ENCODE measurements at places on chromosomes 4 and X. TPM values are rescaled to one million over a fixed set of nuclear protein-coding genes. Genes with fewer than 3 reads are reported as not detected.
A peak's percentile ranks its signal among the peaks of the same experiment; 100 is the strongest.

SMIM31 gene
- not detected for total RNA-seq

GRCh38 chrX:107135049-107135964 lies 16.7 kb upstream of the RBM41 start:
- no peak for DNase-seq

DNA sequence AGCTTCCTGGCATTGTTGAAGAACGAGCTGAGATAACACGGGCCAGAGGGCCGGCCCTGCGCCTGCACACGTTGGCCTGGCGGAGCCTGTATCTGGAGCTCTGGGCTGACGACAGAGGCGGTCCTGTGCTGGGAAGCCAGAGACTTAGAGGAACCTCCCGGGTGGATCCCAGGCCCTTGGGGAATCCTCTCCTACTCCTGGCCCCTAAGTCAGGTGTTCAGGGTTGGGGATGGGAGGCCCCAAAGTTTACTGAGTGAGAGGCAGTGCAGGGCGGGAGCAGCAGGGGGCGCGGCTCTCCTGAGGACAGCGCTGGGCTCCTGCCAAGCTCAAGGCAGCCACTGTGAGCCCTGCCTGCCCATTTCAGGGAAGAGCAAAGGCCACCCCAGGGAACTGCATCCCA lies 2.5 kb upstream of the HTRA3 start:
- peak; percentile 87 for DNase-seq

DNA sequence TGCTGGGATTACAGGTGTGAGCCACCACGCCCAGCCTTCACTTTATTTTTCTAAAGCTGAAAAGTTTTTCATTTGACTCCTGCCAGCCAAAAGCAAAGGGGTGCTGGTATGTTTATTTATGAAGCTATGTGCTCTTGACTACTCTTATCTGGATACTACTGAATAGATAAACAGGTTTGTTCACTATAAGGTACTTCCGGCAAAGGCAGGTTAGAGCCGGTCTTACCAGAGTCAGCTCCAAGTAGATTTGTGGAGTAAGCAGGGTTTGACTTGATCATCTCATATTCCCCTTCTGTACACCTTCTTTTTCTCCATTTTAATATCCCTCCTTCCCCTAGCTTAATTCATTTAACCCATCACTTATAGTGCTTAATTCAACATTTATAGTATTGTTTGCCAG lies 175.4 kb upstream of the MBNL3 start:
- no peak for DNase-seq

SCD5 gene
- 1.5 TPM for total RNA-seq

GRCh38 chrX:138756234-138756633 lies 44.7 kb upstream of the FGF13 start:
- peak; percentile 67 for DNase-seq

GRCh38 chr4:186887752-186888151 lies 164.1 kb upstream of the FAT1 start:
- no peak for DNase-seq

DNA sequence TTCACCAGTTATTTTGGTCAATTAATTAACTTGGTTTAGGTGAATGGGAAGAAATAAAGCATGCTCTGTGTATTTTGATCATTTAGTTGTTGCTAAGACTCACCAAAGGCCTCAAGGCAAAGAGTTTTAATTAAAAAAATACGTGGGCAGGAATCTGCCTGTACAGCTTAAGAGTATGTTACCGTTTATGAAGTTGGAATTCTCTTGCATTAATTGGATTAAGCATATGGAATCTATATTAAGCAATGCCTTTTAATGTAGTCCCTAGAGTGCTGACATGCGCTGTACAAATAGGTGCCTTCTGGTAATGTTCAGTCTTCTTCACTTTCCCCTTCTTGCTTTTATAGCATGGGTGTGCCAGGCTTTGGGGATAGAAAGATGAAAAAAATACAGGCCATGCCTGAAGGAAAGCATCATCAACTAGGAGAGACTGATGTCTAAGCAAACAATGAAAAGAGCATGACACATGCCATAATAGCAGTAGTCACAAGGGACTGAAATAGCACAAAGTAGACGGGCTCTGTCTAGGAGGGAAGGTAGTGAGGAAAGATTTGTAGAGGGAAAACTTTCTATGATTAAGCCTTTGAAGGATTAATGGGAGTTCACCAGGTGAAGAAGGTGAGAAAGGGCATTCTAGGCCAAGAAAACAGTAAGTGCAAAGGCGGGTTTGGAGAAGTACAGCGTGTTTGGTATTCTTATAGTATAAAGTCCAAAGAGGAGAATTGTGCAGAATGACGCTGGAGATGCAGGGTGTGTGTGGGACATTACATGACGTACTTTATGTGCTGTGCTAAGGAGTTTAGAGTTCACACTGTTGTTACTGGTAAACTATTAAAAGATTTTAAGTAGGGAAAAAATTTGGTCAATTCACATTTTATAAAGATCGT lies 226.1 kb upstream of the ANXA3 start:
- no peak for DNase-seq

DNA sequence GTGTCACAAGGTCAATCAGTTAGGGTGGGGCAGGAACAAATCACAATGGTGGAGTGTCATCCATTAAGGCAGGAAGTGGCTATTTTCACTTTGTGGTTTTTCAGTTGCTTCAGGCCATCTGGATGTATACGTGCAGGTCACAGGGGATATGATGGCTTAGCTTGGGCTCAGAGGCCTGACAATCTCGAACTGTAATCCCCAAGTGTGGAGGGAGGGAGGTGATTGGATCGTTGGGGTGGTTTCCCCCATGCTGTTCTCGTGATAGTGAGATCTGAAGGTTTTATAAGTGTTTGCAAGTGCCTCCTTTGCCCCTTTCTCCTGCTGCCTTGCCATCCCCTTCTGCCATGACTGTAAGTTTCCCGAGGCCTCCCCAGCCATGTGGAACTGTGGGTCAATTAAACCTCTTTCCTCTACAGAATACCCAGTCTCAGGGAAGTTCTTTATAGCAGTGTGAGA lies 36.7 kb upstream of the STS start:
- DNase-seq = no peak

- peak; percentile 92 for DNase-seq
Observed at GRCh38 chr4:118888666-118889311, at the start of gene SYNPO2. Gene SYNPO2 (plus strand): TSS chr4:118888854. CDS start chr4:118889037, 183 bp downstream.

DNA sequence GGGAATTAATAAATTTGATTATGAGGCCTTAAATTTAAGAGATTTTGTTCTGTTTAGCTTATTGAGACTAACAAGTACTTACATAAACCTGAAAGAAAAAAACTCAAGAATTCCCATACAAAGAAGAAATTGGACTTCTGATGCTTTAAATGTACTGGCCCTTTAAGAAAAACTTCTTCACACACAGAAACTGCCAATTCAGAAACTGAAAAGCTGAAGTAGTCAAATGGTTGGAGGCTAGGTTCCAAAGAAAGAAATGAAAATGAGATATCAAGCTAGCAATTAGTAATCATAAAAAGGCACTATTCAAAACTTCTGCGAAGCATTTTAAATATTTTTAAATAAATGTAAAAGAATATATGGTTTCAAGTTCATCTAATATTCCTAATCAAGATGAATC lies 151.3 kb downstream of the THOC2 start:
- no peak for DNase-seq

CYLC1 gene
- not detected for total RNA-seq

NEUROG2 gene
- not detected for total RNA-seq

GRCh38 chrX:43590150-43590549 lies 65.9 kb upstream of the MAOA start:
- no peak for DNase-seq

GRCh38 chr4:157128395-157128794 lies 52.4 kb downstream of the GLRB start:
- peak; percentile 4 for DNase-seq

GRCh38 chrX:74383611-74384010 lies 37.7 kb upstream of the SLC16A2 start:
- peak; percentile 58 for DNase-seq

GRCh38 chr4:112167794-112168193 lies 22.5 kb downstream of the FAM241A start:
- no peak for DNase-seq

LSM6 gene
- total RNA-seq = 91.5 TPM

DNA sequence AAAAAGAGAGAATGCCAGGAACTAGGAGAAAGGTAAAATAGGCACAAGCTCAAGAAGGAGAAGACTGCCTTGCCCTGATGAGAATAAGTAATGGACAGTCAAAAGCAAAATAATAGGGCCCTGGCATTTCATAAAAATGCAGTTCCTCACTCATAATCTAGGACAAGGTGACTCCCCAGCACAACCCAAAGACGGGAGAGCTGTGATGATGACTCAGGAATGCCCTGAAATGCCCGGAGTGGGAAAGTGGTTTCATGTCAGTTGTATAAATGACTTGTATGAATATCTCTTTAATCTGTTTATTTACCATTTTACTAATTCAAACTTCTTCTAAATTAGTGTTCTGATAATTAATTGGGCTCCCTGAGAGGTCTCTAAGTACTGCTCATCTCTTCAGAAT lies 28.8 kb upstream of the SETD7 start:
- DNase-seq = no peak

- DNase-seq = no peak
Observed at GRCh38 chr4:5421416-5421815, 286.9 kb downstream of the EVC2 start.

VCX gene
- not detected for total RNA-seq

- DNase-seq = no peak
Observed at GRCh38 chrX:68354879-68355628, 78.2 kb downstream of the OPHN1 start.

- no peak for DNase-seq
Observed at GRCh38 chr4:150237110-150237872, 159.0 kb downstream of the DCLK2 start.

DNA sequence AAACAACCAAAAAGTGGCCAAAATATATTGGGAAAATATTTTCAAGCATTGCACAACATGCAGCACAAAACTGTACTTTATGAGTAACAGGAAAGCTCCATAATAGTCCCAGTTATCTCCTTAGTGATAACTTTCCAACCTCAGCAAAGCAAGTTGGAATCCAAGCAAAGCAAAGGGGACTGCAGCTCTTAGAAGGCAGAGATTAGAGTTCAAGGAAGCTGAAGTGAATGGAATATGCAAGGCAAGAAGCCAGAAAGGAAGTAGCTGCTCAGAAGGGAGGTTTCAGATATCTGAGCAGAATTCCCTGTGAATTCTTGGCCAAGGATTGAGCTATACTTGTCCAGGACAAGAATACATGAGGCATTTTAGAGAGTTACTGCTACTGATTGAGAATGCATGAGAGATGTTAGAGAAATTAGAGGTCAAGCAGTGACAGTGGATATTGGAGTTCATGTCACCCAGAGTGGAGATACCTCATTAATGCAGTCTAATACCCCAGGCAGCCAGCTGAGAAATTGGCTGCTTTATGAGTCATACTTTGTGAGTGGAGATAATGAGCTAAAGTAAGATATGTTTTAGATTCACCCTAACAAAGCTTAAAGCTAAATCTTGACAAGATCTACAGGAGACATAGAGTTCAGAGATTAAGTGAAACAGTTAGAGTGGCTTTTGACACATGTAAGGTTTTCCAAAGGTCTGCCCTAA lies 102.8 kb downstream of the INPP4B start:
- DNase-seq = no peak

- no peak for DNase-seq
Observed at GRCh38 chrX:40165861-40166260, 68.1 kb upstream of the BCOR start.

DNA sequence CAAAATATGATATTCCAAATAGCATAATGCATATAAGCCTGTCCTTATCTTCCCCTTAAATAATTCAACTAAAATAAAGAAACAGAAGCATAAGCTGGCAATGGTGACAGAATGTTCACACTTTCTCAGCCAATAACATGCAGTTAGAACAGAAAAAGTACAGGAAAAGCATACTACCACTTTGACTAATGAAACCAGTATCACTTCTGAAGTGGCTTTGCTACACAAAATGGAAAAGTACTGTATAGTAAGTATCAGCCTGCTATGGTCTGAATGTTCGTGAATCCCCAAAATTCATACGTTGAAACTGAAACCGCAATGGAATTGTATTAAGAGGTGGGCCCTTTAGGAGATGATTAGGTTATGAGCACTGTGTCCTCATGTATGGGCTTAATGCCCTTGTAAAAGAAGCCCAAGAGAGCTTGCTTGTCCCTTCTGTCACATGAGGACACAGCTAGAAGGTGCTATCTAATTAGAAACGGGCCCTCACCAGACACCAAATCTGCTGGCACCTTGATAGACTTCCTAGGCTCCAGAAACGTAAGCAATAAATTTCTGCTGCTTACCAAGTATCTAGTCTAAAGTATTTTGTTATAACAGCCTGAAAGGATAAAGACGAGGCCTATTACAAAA lies 102.6 kb downstream of the PRDM5 start:
- DNase-seq = no peak

DNA sequence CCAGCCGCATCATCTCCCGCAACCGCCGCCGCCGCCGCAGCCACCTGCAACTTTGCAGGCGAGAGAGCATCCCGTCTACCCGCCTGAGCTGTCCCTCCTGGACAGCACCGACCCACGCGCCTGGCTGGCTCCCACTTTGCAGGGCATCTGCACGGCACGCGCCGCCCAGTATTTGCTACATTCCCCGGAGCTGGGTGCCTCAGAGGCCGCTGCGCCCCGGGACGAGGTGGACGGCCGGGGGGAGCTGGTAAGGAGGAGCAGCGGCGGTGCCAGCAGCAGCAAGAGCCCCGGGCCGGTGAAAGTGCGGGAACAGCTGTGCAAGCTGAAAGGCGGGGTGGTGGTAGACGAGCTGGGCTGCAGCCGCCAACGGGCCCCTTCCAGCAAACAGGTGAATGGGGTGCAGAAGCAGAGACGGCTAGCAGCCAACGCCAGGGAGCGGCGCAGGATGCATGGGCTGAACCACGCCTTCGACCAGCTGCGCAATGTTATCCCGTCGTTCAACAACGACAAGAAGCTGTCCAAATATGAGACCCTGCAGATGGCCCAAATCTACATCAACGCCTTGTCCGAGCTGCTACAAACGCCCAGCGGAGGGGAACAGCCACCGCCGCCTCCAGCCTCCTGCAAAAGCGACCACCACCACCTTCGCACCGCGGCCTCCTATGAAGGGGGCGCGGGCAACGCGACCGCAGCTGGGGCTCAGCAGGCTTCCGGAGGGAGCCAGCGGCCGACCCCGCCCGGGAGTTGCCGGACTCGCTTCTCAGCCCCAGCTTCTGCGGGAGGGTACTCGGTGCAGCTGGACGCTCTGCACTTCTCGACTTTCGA lies 654 bp downstream of the ATOH1 start:
- DNase-seq = peak; percentile 82

All from GM23338 (cell line).